ENCODE measurements at places on chromosomes 6 and 20. TPM values are rescaled to one million over a fixed set of nuclear protein-coding genes. Genes with fewer than 3 reads are reported as not detected.

Gene TRMT11
- 27.7 TPM for total RNA-seq

- H3K36me3 ChIP-seq: peaks cover 5% of the 10 kb centered on the region
- DNase-seq: peak; percentile 44
- peaks cover 30% of the 10 kb centered on the region for H3K4me1 ChIP-seq
- no peak within 1 kb of the TSS for H3K27ac ChIP-seq
- peak within 1 kb of the TSS; percentile 62 for H3K4me3 ChIP-seq
Measured at GRCh38 chr6:110357664-110358552, at the start of gene METTL24. Gene METTL24, minus strand, starts transcription at chr6:110358349. Its CDS starts 77 bp downstream, at chr6:110358272.

DNA sequence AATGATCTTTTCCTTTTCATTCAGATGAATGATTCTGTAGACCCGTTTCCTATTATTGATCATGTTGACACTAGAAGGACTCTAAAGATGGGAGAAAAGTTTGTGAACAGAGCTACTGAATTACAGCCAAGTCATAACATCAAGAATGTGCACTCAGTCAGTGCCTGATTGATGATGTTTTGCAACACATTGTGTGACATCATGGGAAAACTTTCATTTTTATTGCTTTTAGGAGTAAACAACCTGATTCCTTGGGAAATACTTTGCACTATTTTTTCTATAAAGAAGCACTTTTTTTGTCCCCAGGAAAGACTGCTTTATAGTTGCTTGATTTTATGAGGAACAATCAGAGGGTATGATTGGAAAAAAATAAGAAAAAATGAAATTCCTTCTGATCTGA is 383.8 kb upstream of the JAG1 start:
- H3K27ac ChIP-seq: no peak overlapping the region
- no peaks in the 10 kb centered on the region for H3K4me1 ChIP-seq
- H3K4me3 ChIP-seq: no peak overlapping the region
- H3K36me3 ChIP-seq: no peaks in the 10 kb centered on the region
- no peak for DNase-seq
- H3K27me3 ChIP-seq: no peaks in the 10 kb centered on the region

Gene EYS
- not detected for total RNA-seq

DNA sequence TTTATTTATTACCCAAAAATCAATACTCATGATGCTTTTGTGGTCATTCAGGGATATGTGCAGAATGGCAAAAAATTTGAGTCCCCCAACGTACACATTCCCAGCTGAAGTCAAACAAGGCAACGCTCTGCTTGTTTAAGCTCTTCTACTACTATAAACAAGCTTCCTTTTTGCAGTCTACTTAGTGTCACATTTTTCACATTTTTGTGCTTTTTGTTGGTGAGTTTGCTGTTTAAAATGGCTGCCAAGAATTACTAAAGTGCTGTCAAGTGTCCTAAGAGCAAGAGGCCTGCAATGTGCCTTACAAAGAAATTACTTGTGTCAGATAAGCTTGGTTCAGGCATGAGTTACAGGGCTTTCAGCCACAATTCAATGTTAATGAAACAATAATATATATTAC is 2.1 kb downstream of the WFDC8 start:
- H3K36me3 ChIP-seq: no peaks in the 10 kb centered on the region
- H3K4me3 ChIP-seq: no peak overlapping the region
- no peak for DNase-seq
- H3K4me1 ChIP-seq: peaks cover 10% of the 10 kb centered on the region
- no peak overlapping the region for H3K27ac ChIP-seq
- H3K27me3 ChIP-seq: peaks cover 33% of the 10 kb centered on the region

DNA sequence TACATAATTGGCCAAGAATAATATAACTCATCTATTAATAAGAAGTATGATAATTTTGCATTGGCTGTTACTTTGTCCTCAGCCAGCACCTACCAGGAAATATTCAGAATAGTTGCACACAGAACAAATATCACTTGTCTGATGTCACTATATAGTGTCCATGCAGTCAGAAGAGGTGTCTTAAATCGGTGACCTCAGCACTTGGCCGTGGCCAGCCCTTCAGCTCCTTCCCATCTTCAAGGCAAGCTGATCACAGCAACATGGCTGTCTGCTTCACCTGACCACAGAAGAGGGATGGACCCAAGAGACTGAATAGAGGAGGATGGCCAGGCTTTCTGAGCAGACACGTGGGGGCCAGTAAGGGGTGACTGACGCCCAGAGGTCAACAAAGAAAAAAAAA is 22.2 kb downstream of the PDE10A start:
- no peak overlapping the region for H3K4me3 ChIP-seq
- H3K36me3 ChIP-seq: no peaks in the 10 kb centered on the region
- H3K27me3 ChIP-seq: no peaks in the 10 kb centered on the region
- peaks cover 38% of the 10 kb centered on the region for H3K4me1 ChIP-seq
- H3K27ac ChIP-seq: no peak overlapping the region

- no peaks in the 10 kb centered on the region for H3K36me3 ChIP-seq
- H3K4me3 ChIP-seq: no peak overlapping the region
- H3K4me1 ChIP-seq: peaks cover 9% of the 10 kb centered on the region
- H3K27me3 ChIP-seq: no peaks in the 10 kb centered on the region
Measured at GRCh38 chr6:159899994-159900745, 9.4 kb downstream of the MAS1 start.

GRCh38 chr20:48709058-48709691 is 118.6 kb downstream of the PREX1 start:
- no peak overlapping the region for H3K4me3 ChIP-seq
- peaks cover 78% of the 10 kb centered on the region for H3K27me3 ChIP-seq
- no peaks in the 10 kb centered on the region for H3K36me3 ChIP-seq
- no peaks in the 10 kb centered on the region for H3K4me1 ChIP-seq

Gene GPR6
- total RNA-seq: not detected

- H3K4me1 ChIP-seq: no peaks in the 10 kb centered on the region
- no peak overlapping the region for H3K4me3 ChIP-seq
- peaks cover 10% of the 10 kb centered on the region for H3K36me3 ChIP-seq
- no peak overlapping the region for H3K27ac ChIP-seq
- DNase-seq: peak; percentile 76
Measured at GRCh38 chr20:645318-646106, 7.5 kb downstream of the SRXN1 start.

Measured in Calu3 (cell line).